ENCODE measurements at places on chromosomes 6 and 20.
A peak's percentile ranks its signal among the peaks of the same experiment; 100 is the strongest.

DNA sequence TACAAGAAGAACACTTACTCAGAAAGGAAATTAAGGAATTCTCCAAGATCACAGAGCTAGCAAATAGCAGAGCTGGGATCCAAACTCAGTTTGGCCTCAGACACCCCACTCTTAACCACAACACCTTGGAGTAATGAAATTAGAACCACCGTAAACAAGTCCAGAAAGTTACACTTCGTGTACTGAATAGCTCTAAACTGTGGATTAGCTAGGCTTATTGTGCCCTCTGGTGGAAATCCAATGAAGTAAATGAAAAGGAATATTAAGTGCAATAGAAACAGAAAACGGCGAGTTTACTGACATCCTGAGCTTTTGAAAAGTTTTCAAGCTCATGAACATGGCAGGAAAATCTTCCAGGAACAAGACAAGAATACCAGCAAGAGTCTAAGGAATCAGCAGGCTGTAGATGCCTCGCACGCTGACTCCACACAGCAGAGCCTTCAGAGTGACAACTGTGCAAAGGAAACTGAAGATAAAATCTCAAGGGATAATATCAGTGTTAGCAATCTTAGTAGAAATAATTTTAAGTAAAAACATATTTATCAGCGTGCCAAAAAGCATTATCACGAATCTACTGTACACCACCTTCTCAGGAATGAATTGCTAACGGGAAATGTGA lies 34.6 kb downstream of the FBXO5 start:
- no peak for DNase-seq

GRCh38 chr20:20824924-20825584 lies 112.6 kb upstream of the RALGAPA2 start:
- DNase-seq = peak; percentile 17

- no peak for DNase-seq
Measured at GRCh38 chr6:121573481-121573880, 138.0 kb downstream of the GJA1 start.

DNA sequence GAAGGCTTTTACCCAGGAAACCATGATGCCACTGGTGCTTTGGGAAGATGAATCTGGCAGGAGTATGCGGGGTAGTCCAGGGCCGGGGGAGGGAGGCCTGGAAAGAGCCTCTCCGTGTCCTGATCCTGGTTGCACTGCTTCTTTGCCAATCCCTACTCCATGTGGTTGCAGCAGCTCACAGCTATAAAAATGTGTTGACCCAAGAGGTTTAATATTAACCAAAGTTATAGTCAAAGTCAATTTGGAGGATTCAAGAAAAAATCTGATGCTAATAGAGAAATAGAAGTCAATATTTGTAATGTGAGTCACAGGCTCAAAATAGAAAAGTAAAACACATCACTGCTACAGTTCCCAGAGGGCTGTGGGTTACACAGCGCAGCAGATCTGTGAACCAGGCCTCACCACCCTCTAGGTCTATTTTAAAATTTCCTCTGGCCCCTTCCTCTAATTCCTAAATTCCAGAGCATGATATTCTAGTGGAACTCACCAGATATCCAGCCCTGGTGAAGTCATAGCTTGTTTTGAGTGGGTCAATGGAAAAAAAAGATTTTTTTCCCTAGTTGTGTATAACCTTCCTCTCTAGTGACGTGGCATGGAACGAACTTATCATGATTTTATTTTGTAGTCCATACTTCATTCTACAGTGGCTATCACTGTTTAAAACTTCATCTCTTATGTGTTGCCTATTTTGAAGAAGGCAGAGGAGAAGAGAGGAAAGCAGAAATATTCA lies 63.2 kb upstream of the BMP2 start:
- no peak for DNase-seq

DNA sequence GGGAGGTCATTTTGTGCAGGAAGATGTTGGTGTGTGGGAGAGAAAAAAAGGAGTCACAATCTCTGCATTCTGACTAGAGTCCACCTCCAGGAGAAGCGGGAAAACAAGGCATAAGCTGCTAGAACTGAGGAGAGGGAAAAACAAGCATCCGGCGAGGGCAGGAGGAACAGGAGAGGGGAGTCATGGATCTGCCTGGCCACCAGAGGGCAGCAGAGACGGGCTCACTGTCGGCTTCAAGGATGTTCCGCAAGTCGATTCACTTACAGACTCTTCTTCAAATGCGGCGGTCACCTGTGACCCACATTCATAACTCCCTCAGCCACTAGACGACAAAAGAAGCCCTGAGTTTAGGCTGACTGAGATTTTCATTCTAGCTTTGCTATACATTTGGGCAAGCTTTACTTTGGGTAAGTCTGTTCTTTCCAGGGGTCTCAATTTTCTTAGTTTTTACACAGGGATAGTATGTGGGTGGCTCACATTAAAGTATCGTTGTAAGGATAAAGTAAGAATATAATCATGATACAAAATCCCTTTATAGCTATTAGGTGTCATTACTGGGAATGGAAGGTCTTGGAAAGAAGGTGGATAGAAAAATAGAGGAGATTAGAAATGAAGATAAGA lies 6.6 kb upstream of the BTNL2 start:
- peak; percentile 74 for DNase-seq

DNA sequence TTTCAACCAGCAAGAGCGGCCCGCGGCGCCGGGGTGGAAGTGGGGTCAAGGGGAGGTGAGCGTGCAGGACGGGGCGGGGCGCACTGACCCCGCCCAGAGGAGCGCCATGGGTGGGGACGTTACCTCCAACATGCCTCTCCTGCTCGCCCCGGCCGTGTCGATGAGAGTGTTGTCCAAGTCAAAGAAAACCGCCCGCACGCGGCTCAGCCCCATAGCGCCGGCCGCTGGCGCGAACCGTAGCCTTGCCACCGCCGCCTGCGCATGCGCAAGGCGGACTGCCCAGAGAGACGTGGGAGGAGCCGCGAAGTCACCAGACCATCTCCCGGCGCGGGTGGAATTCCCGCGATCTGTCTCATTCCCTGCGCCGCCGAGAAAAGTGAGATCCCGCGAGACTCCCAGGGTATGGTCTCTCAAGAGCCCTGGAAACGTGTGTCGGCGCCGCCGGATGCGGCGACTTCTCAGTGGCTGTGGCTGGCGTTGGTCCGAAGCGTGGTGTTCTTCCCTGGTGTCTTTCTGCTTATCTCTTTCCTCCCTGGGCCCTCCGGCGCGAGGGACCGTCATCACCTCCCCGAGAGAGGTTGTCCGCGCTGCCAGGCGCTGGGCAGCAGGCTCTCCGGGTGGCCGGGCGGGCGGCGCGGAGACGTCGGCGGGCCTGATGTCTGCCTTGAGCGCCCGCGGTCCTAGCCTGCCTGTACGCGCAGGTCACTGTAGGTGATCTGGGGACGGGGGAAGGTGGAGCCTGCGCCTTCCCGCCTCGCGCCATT lies at the start of gene NANP:
Gene NANP (minus strand): TSS at position 279 of the 764 bp plus-strand sequence. CDS start 66 bp downstream, at position 213.
- DNase-seq = peak; percentile 62

DNA sequence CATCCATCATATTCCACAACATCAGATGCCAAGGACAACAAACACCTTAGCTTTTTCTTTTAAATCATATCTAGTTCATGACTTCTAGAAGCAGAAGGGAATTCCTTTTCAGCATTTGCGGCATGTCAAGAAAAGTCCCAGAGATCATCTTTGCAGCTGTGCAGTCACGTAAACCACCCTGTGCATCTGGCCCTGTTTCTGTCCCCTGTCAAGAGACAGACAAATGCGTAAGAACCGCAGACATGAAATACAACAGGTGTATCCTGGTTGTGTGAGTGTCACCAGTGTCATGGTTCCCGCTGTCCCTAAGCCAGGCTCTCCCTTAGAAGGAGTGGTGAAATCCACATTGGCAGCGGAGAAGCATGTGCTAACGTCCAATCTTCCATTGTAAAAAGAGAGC lies 28.1 kb downstream of the LY86 start:
- DNase-seq = no peak

DNA sequence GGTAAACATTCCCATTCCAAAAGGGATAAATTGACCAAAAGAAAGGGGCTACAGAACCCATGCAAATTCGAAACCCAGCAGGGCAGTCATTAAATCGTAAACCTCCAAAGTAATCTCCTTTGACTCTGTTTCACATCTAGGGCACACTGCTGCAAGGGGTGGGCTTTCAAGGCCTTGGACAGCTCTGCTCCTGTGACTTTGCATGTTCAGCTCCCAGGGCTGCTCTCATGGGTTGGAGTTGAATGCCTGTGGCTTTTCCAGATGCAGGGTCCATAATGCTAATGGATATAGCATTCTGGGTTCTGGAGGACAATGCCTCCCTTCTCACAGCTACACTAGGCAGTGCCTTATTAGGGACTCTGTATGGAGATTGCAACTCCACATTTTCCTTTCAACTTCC lies 211.9 kb upstream of the MANEA start:
- no peak for DNase-seq

GRCh38 chr20:36377348-36378326 lies 71.5 kb downstream of the DLGAP4 start:
- DNase-seq = no peak

DNA sequence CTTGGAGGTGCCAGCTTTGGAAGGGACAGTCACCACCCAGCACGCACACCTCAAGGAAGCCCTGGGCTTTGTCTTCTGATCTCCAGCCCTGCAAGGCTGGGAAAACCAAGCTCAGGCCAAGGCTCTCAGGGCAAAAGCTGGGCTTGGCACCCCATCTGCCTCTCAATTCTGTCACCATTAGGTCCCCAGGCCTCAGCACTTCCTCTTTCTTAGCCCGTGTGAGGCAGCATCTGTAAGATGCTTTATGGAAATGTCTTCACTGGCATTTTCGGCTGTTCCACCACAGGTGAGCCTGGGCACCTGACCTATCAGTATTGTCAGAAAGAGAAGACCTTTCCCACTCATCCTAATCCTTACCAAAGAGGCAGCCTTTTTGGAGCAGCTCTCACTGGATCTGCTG lies 24.6 kb downstream of the GMEB2 start:
- no peak for DNase-seq

DNA sequence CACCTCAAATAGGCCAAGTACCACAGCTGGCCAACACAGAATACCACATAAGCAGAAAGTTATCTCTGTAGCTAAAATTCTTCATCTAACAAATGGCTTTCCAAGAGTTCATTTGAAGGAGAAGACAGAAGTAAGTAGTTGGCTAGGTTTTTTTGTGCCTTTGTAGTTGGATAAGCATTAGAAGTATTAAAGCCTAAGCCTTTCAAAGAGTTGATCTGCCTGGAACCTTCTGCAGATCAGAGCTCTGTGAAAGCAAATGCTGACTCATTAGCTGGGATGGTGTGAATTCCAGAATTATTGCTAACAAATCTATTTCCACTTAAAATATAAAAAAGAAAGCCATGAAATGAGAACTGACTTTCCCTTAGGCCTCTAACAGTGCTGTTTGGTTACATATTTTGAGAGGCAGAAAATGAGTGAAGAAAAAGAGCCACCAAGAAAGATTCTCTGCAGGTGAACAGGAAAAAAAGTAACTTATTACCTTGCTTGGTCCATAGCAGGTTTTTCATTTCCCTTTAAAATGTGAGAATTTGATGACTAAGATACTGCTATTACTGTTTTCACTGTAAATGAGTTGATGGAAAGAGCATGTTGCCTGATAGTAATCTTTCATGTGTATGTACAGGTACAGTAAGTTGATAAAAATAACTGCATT lies 763.2 kb upstream of the FLRT3 start:
- no peak for DNase-seq

DNA sequence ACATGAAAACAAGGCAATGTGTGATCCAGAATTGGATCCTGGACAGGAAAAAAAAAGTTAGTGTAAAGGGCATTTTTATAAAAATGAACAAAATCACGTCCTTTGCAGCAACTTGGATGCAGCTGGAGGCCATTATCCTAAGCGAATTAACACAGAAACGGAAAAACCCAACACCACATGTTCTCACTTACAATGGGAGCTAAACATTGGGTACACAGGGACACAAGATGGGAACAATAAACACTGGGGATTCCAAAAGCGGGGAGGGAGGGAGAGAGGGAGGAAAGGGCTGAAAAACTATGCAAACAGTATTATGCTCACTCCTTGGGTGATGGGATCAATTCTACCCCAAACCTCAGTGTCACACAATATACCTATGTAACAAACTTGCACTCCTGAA lies 91.4 kb upstream of the BTBD3 start:
- DNase-seq = no peak

- DNase-seq = no peak
Measured at GRCh38 chr6:117601811-117602150, 530 bp downstream of the GOPC start.

- no peak for DNase-seq
Measured at GRCh38 chr20:38579219-38579910, 1.6 kb upstream of the ADIG start.

DNA sequence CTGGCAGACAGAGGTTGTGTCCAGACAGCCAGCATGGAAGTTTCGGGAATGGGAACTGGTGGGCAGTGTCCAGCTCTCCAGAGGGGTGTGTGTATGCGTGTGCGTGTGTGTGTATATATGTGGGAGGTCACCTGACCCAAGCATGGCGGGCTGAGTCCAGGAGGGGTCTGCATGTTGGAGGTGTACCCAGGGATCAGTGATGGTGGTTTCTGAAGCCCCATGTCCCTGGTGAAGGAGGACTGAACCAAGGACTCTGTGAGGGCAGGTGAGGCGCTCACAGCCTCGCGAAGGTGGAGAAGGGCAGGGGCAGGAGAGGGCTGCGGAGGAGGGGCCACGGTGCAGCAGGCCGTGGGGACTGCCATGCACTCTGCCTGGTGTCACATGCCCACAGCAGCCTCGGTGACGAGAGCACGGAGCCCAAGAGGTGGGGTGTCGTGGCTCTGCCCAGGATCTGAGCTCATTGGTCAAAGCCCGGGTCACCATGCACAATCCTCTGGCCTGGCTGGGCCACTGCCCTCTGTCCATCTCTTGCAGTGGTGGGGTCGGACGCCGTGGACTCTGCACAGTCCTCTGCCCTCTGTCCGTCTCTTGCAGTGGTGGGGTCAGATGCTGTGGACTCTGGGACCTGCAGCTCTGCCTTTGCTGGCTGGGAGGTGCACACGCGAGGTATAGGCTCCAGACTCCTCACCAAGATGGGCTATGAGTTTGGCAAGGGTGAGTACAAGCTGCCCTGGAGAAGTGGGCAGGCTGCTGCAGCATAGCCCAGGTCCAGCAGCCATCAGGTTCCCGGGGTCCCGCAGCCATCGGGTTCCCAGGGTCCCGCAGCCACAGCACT lies 2.1 kb upstream of the LIME1 start:
- DNase-seq = no peak

DNA sequence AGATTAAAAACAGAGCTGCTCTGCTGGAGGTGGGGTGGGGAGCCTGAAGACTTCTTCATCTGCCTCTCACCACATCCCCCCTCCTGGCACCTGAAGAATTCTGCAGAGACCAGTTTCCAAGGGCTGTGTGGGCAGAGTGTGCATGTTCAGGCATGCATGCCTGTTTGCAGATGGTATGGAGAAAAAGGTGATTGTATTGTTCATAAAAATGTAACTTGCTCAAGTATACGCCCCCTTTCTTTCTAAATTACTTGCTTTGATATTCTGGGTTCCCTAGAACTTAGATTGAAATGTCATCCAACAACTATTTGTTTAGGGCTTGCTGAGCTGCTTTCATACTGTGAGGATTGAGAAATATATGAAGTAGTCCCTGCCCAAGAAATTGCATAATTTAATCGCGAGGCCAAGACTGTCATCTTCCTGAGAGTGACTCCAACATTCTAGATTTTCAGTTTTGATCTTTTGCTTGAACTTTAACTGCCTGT lies 83.6 kb downstream of the LCA5 start:
- no peak for DNase-seq

- no peak for DNase-seq
Measured at GRCh38 chr6:7080311-7080710, 27.4 kb upstream of the RREB1 start.

GRCh38 chr6:14290041-14290771 lies 172.6 kb downstream of the CD83 start:
- no peak for DNase-seq
